ENCODE measurements at places on chromosomes 2 and 18.

GRCh38 chr2:171804456-171804855 is 89.6 kb downstream of the SLC25A12 start:
- DNase-seq: no peak

- no peak for DNase-seq
Measured at GRCh38 chr18:38046651-38047050, 481.1 kb upstream of the CELF4 start.

DNA sequence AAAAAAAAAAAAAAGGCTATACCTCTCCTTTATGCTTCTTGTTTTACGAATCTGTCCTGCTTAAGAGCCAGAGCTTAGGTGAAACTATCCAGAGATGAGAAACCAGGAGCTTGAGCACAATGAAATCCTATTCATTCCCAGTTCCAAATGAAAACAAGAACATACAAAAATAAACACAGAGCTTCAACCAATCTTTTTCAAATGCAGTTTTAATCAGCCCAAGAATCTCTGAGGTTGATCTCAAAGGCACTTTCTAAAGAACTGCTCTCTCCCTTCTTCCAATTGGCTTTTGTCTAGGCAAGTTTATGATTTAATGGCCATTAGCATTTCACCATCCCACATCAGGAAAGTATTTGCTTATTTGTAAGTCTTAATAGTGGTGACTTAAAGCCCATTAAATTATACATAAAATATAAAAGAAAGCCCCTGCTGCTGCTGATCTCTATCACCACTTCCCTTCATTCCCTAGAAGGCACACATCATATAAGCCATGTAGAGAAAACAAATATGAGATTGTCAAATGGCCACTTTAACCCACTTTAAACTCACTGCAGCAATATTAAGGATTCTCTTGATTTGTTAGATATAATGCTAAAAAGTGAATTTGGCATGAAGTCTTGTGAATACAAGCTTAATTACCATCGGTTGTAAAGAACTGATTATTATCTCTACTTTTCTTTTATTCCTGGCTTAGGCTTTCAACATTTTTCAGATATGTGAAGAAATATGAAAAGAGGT is 29.3 kb upstream of the SCN9A start:
- no peak for DNase-seq

DNA sequence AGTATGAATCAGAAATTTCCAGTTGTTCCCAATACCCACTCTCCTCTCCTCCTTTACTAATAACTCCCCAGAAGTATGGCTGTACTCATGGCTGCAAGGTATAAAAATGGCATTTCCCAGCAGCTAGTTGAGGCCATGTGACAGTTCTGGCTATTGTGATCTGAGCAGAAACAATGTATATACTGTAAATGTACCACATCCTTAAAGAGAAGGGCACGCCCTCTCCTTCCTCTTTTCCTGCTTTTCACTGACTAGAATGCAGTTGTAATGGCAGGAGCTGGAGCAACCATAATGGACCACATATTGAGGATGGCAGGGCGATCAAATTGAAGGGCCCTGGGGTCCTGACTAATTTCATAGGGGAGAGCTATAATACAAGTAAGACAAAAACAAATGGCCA is 211.2 kb downstream of the TNS1 start:
- DNase-seq: no peak

DNA sequence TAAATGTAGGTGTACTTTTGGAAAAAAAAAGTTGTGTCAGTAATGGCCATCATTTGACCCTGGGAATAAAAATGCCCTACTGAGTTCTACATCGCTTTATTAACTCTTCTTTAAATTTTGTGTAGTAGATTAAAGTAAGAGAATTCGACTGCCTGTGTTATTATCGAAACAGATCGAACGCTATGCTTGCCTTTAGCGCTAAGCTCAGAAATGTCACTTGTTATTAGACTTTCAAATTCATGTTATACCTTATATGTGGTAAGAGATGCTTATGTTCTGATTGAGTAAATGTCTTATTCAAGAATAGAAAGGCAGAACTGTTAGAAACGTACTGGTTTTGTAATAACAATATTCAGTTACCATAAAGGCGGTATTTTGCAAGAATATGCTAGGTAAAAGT is 1.4 kb downstream of the UGP2 start:
- no peak for DNase-seq

GRCh38 chr2:120177001-120177621 is 46.1 kb downstream of the TMEM185B start:
- DNase-seq: no peak

Data from renal pelvis (tissue), 12 donors.